ENCODE measurements at places on chromosomes 3 and 15.

GRCh38 chr15:80967451-80967850, 22.2 kb downstream of the MESD start:
- no peak for DNase-seq

DNA sequence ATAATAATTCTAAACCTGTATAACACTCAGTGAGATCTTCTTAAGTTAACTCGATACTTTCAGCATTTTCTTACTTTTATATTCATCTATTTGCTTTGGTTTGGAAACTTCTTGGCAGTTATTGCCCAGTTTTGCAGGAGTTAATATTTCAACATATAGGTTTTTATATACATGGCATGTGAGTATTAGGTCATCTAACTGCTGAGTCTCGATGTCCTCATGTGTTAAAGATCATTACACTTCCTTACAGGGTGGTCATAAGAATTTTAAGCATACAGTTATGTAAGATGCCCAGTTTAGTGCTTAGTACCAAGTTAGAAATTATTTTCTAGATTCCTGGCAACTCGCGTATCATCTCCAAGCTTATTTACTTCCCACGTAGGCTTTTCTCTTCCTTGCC, 62.9 kb downstream of the TMEM39A start:
- no peak for DNase-seq

GRCh38 chr3:72376956-72377710, 471.1 kb downstream of the SHQ1 start:
- no peak for DNase-seq

- no peak for DNase-seq
Measured at GRCh38 chr3:102030661-102031060, 181.3 kb downstream of the NFKBIZ start.

DNA sequence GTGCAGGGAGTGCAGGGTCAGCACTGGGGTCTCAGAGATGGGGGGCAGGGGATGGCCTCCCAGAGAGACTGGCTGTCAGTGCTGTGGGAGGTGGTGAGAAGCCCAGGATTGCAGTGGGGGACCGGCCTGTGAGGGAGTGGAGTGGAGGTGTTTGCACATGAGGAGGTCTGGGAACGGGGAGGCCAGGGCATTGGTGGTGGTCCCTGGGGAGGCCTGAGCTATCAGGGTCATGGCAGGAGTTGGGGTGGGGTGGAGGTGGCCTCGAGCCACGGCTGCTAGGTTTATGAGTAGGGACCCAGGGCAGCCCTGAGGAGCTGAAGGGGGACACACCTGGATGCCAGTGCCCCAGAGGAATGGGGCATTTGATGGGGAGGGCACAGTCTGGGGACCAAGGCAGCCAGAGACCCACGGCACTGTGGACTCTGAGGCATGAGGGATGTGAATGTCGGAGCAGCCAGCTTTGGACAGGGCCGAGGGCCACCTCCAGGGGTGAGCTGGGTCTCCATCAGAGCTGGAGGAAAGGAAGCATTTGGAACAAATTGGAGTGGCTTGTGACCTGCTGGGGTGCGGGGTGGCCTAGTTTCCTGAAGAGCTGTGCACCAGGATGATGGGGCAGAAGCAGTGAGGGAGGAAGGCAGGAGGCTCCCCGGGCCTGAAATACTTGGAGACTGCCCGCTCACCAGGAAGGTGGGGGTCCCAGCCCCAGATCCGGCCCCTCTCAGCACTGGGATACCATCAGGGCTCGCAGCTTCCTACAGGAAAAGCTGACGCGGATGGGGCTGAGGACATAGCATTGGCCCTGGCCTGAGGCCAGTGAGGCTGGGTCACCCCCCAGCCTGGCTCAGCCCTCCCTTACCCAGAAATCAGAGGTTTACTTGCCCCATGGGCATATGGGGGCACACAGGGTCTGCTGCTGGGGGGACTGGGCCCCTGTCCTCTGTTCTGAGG, 9.5 kb upstream of the CSPG4 start:
- no peak for DNase-seq

Data from NCI-H1436 (cell line).